ENCODE measurements at places on chromosomes 2 and 18.

GRCh38 chr2:141957827-141958450 is 172.9 kb downstream of the LRP1B start:
- no peak for DNase-seq

- DNase-seq = no peak
These were observed 23.7 kb upstream of the SPTBN1 start for GRCh38 chr2:54432251-54433015.

DNA sequence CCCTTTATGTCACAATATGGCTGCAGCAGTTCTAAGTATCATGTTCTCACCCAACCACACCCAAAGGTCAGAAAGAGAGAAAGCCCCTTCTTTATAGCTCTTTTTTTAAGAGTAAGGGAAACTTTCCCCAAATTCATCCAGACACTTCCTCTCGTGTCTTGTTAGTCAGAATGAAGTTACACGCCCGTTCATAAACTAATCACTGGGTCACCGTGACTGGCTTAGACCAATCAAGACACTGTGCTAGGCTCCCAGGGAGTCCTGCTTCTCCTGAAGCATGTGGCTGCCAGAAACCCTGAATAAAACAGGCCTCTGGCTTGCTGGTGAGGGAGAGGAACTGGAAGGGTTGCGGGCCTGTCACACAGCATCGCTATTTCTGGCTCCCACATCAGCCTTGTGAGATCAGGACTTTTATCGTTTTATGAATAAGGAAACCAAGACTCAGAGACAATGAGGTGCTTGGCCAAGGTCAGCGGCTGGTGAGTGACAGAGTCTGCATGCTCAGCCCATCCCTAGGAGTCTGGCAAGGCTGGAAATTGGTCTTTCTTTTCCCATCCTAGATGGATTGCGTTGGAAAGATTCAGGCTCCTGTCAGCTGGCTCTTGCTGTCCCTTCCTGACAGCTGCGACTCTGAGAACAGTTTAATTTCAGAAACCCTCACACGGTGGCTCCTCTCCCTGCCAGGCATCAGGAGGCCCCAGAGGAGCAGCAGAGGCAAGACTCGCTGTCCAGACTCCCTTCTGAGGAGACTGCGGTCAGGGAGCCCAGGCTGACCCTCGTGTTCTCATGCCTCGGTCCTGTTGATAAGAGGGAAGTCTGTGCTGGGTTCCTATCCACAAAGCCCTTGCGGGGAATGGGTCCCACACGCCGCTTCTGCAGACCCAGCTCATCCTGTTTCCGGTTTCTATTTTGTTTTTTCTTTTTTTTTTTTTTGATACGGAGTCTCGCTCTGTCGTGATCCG is 104.5 kb upstream of the TAF1B start:
- DNase-seq = no peak

DNA sequence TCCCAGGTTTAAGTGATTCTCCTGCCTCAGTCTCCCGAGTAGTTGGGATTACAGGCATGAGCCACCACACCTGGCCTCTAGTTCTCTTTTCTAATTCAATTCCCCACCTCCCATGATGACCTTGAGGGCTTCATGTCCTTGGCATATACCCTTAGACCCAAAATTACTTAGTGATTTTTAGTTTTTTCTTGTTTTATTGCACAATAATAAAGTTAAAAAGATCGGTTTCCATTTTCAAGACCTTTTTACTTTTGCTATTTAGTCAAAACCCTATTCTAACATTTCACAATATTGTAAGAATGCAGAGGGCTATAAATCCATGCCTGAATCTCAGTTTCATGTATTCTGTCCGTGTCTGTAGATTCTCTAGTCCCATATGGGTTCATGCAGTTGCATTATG is 354.6 kb upstream of the FANCL start:
- no peak for DNase-seq

- DNase-seq = no peak
These were observed 128.0 kb upstream of the FBXO11 start for GRCh38 chr2:48034295-48034694.

DNA sequence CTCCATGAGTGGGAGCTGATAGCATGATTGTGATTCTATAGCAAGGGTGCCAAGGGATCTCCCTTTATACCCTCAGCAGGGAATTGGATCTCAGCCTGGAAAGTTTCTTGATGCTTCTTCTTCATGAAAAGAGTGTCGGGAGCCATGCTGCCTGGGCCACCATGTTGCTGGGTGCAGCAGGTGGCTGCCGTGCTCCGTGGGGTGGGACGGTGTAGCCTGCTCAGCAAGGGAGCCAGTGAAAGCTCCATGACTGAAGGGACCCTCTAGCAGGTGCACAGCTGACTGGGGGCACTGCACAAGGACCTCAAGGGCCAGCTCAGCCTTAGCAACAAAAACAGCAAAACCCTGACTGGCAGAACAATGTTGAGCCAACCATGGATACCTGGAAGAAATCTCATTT is 368.9 kb upstream of the HS6ST1 start:
- DNase-seq = no peak

GRCh38 chr2:230877759-230878598 is 13.2 kb downstream of the ITM2C start:
- DNase-seq = no peak
